ENCODE measurements at places on chromosomes 7 and 10.

DNA sequence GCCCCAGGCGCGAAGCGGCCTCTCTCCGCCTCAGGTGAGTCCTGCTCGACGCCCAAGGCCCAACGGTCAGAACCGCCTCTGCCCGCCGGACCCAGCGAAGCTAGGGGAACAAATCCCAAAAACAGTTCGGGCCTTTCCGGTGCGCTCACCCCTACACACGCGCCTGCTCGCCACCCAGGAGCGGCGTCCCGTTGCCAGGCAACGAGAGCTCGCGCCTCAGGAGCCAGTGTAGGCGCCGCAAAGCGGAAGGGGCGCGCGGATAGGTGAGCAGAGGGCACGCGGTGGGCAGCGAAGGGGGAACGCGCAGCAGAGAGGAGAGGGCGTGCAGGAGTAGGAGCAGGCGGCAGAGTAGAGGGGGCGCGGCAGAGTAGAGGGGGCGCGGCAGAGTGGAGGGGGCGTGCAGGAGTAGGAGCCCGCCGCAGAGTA is at the start of the genes DYDC1 and DYDC2:
Gene DYDC1, minus strand, starts transcription at position 193 of the 426 bp plus-strand sequence. CDS start 4,154 bp downstream, outside the sequence.
Gene DYDC2, plus strand, starts transcription at position 219 of the 426 bp plus-strand sequence. CDS start 5,663 bp downstream, outside the sequence.
- peak; percentile 70 for DNase-seq

- DNase-seq, result no peak
Observed at GRCh38 chr10:72490951-72491350, 134.9 kb downstream of the MICU1 start.

DNA sequence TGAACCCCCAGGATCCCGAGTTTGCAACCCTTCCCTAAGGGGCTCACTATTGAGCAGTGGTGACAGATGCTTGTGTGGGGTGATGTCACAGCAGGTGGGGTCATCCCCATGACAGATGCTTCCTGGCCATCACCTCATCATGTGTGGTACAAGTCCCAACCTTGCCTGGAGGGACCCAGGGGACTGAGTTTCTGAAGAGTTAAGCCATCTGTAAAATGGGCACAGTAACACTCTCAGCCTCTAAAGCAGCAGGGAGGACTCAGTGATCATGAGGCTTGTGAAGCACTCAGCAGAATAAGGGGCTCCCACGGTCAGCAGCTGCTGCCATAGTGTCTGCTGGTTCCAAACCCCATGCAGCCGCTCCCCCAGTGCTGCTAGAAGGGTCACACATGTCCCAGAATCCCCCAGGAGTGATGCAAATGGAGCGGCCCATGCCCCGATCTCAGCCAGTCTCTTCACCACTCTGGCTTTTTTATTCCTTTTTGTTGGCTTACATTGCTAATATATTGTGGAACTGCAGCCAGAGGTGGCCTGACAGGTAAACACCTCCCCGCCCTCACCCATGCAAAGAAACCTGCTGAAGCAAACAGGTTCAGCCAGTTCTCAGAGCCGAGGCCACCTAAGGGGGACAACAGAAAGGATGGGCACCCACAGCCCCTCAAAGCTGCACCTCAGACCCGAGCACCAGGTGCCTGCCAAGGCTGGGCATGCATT is 102.1 kb upstream of the PDGFA start:
- DNase-seq, result no peak

- DNase-seq, result no peak
Observed at GRCh38 chr7:64959072-64959747, 31.6 kb downstream of the ZNF117 start.

- DNase-seq, result no peak
Observed at GRCh38 chr7:7695111-7695817, 23.1 kb downstream of the RPA3 start.

DNA sequence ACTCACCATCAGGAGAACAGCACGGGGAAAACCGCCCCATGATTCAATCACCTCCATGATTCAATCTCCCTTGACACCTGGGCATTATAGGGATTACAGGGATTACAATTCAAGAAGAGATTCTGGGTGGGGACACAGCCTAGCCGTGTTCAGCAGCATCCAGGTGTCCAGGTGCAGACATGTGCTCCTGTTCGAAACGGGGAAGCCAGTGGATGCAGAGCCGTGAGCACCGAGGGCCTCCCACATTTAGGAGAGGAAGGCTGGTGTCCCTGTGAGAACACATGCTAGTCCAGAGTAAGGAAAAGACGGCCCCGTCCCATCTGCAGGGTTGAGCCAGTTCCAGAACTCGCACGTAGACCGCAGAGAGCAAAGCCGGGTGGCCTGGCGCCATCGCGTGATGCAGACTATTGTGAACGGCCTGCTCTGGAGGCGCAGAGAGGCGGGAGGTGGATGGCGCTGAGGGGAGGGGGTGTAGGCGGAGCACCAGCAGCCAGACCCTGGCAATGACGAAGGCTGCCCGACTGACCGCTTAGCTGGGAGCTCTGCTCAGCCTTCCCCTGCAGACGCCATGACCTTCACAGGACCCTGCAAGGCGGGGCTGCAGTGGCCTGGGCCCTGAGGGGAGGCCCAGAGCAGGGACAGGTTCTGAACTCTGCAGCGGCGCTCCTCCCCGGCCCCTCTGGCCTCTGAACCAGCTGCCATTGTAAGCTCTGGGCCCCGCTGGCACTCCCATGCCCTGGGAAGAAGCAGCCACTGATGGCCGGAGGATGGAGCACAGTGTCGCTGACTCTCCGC is 141.6 kb upstream of the TCERG1L start:
- no peak for DNase-seq

DNA sequence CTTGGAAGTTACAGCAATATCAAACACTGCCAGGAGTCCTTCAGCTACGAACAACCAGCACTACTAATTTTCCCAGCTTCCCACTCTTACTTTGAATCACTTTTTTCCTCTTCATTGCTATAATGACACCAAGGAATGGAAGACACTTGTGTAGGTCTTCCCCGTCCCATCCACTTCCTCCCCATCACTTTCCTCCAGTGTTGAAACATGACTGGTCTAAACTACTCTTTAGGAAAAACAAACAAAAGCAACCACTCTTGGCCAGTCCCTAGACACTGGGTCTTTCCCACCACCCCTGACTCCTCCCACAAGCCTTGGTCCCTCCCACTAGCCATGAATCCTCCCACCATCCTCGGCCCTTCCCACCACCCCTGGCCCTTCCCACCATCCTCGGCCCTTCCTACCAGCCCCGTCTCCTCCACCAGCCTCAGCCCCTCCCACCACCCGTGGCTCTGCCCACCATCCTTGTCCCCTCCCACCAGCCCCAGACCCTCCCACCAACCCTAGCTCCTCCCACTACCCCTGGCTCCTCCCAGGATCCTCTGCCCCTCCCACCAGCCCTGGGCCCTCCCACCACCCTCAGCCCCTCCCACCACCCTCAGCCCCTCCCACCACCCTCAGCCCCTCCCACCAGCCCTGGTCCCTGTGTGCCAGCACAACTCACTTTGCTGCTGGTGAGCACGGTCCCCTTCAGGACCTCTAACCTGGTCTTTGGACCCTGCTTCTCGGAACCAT is 68.5 kb downstream of the CXCL12 start:
- no peak for DNase-seq

GRCh38 chr10:101495324-101495925 is 92.6 kb downstream of the POLL start:
- DNase-seq, result no peak

GRCh38 chr10:1323951-1324350 is 267.8 kb downstream of the WDR37 start:
- DNase-seq, result no peak

GRCh38 chr7:107628461-107629064 is 32.1 kb upstream of the SLC26A4 start:
- no peak for DNase-seq

GRCh38 chr10:36882781-36883180 is 242.6 kb upstream of the ANKRD30A start:
- DNase-seq, result no peak

GRCh38 chr10:29681676-29682448 is 47.1 kb upstream of the SVIL start:
- DNase-seq, result peak; percentile 66

- no peak for DNase-seq
Observed at GRCh38 chr10:1153251-1153763, 97.1 kb downstream of the WDR37 start.

GRCh38 chr7:142180426-142180825 is 68.9 kb downstream of the MGAM2 start:
- no peak for DNase-seq

DNA sequence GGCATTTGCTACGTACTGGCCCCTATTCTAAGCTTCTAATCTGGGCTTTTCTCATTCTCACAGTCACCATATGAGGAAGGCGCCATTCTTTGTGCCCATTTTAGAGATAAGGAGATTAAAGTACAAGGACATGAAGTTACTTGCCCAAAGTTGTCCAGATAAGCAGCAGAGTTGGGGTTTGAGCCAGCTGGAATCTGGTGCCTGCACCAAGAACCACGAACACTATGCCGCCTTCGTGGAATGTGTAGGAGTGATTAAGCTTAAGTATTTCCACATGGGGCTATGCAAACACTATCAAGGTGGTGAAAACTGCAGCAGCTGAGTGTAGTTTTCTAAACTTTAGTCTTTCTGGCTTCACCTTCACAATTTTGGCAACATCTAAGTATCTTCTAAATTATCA is 342.7 kb upstream of the ETV1 start:
- DNase-seq, result no peak

DNA sequence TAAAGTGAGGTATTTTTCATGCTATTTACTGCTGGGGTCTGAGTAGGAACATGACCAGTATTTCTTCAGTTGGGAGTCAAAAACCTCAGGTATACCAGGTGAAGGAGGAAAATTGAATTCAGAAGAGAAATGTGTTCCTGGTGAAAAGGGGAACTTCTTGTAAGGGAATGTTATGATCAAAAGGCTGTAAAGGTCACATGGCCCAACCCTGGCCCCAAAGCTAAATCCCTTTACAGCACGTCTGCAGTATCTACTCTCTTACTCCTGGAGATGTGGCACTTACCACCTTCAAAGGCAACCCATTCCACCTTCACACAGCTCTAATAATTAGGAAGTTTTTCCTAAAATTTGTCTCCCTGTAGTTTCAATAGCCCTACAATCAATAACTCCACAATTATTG is 15.2 kb downstream of the PIK3AP1 start:
- DNase-seq, result no peak

GRCh38 chr7:2903682-2904162 is 59.6 kb upstream of the GNA12 start:
- no peak for DNase-seq

DNA sequence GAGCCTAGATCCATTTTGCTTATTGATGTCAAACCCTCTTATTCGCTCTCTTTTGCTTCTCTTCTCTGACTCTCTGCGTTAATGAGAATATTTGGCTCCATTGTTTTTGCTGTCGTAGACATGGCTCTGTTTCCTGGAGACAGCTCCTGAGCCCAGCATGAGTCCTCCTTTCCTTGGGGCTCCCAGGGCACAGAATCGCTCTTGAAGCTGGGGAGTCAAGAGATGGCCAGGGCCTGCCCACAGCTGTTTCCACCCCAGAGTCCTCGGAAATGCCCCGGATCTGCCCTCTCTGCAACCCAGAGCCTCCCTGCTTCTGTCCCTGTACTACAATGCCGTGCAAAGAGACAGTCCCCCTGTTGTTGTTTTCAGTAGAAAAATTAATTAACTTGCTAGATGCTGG is 566.7 kb upstream of the FOXK1 start:
- DNase-seq, result no peak

DNA sequence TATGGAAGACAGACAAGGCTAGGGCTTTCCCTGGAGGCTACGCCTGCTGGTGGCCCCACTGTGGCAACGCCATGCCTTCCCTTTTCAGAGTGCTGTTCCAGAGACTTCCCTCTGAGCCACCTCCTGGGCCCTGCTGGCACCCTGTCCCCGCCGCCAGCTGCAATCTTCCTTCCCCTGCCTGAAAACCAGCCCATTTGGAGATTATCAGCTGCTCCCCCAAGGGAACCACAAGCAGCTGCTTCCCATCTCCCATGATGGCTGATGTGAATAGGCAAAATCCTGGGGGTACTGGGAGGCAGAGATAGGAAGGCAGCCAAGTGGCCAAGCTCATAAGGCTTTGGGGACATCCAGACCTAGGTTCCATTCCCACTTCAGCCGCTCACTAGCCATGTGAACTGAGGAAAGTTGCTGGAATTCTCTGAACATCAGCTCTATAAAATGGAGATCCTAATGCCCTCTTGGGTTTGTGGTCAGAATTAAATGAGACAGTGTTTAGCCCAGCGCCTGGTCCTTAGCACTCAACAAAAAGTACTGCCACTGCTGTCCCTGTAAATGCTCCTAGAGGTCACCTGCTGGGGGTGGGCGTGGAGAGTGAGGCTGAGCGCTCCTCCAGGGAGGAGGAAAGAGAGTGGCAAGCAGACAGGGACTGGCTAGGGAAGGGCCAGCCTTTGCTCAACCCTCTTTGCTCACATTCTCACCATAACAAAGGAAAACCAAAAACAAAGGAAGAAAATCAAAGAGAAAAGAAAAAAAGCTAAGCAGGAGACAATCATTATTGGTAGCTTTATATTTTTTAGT is 5.9 kb downstream of the TSPAN33 start:
- DNase-seq, result no peak

DNA sequence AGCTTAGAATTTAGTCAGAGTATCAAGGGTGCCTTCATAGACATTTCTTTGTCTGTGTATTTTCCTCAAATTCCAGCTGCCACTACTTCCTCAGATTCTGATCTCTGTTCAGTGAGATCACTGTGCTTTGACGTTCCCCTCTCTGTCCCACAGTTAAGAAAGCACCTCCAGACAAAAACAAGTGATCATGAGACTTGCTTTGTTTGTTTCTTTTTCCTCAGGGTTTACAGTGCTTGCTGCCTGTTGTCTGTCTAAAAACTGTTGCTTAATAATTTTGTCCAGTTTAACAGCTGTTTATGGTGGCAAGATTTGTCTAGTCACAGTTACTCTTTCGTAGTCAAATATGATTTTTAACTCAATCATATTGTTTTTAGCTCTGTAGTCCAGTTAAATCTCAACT is 29.1 kb downstream of the TRUB1 start:
- no peak for DNase-seq

DNA sequence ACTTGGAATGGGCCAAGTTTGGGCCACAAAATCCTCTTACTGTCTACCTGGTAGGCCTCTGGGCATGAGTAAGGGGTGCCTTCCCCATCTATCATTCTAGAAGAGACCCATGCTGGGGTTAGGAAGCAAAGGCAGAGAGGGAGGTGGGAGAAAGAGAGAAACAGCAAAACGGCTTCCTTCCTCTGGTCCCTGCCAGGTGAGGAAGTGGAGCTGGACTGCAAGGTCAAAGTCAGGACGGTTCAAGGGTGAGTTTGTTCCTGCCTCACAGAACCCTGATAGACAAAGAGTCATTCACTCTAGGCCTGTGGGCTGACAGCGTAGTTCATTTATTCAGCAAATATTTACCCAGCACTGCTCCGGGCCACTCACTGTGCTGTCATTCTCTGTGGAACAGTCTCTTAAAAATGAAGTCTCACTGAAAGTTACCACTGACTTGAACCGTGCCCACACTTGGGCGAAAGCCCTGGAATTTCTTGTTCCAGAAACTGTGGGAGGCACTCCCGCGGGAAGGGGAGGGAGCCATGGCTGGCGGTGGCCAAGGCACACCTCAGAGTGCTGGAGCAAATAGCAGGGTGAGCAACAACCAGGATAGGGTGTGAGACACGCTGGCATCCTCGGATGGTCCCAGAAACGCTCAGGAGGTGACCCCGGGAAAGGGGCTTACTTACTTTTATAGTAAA is 26.2 kb upstream of the ECHDC3 start:
- DNase-seq, result no peak

- no peak for DNase-seq
Observed at GRCh38 chr10:90412582-90412981, 445.3 kb downstream of the HTR7 start.
